ENCODE measurements at places on chromosomes 2 and 18.

- DNase-seq: no peak
These were observed 6.0 kb downstream of the LHCGR start for GRCh38 chr2:48749291-48750127.

DNA sequence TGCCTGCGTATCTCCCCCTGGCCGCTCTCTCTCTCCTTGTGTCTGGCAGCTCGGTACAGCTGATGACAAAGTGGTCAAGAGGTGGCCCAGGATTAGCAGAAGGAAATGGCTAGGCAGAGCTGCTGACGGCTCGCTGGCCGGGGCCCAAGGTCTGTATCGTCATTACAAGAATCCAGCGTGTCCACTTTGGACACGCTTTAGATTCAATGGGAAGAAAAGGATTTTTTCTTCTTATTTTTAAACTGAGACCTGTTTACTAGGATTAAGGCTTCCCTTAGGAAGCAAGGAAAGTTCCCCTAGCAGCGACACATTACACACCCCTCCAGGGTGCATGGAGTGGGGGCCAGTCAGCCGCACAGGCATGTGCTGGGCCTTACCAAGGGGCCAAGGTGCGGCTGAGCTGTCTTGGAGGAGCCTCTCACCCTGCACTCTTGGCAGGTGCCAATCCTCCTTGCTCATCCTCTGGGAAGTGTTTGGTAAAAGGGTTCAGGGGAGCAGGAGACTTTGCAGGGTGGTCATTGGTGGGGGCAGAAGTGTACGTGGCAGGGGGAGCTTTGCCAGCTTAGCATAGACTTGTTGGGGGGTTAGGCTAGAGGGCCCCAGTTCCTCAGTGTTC, 76.8 kb downstream of the POLR1A start:
- no peak for DNase-seq

DNA sequence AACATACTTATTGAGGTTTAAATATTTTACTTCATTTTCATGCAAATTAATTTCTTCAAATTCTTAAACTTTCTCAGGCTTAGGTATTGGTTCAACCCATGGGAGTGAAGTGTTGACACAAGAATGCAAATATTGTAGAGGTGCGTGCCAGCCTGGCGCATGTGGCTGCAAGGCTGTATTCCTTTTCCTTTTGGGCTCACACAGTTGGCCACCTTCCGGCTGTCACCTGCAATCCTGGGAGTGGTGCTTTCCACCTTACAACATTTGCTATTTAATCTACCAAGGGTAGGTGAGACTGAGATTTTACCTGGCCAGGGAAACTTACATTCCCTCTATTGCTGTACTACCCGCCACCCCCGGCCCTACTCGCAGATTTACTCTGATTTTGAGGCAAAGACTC, 141.1 kb downstream of the DCC start:
- DNase-seq: no peak

GRCh38 chr2:14354231-14354630, 278.3 kb upstream of the LRATD1 start:
- no peak for DNase-seq

- no peak for DNase-seq
These were observed 4.5 kb upstream of the TOGARAM2 start for GRCh38 chr2:28976584-28976983.

DNA sequence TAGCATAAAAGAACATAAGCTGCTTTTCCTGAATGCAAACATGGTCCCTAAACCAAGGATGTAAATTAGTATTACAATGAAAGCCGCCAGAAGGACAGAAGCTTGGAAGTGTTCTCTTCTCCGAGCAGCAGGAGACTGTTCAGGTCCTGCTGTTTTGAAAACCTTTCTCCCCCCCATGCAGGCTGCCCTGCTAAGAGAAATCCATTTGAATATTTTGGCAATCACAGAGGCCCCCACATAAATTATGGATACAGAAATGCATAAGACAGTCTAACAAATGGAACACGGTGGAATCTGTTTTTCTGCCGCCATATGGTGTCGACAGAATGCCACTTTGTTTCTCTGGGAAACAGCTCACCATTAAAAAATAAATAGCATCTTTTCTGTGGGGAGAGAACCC, 600.4 kb upstream of the KLHL29 start:
- no peak for DNase-seq

- no peak for DNase-seq
These were observed 27.4 kb upstream of the MC5R start for GRCh38 chr18:13796515-13796914.

- DNase-seq: no peak
These were observed 16.3 kb downstream of the CDC42EP3 start for GRCh38 chr2:37654932-37655841.

DNA sequence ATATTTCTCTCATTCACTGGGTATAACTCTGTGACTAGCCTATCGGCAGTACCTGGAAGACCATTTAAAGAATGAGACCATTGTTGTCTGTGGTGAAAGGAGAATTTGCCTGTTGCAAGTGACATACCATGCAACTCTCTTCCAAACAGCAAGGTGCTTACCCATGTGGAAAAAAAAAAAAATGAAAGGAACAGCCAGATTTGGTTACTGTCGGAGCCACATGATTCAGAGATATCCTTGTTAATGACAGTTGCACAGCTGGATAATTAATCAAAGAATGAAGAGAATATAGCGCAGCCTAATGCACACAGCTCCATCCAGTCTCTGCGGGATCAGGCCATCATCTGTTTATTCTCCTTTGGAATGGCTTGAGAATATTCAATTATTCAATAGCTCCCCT, 141.8 kb downstream of the HRH4 start:
- no peak for DNase-seq

DNA sequence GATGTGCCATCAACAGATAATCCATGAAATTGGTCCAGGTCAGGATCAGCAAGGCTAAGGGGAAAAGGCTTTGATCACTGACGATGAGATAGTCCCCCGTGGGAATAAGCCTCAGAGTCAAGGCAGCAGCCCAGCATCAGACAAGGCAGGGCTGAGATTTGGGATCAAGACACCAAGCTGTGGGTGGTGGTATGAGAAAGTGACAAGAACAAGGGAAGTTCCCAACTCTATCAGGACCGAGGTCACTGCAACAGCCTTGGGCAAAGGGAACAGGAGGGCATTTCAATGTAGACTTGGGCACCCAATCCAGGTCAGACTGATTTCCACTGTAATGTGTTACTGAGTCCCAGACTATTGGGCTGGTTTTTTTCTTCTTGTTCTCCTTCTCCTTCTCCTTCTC, 18.7 kb downstream of the PLEK start:
- no peak for DNase-seq

GRCh38 chr2:32825291-32825712, 121.5 kb upstream of the LTBP1 start:
- no peak for DNase-seq

GRCh38 chr2:39881948-39882347, 102.9 kb upstream of the THUMPD2 start:
- DNase-seq: no peak

DNA sequence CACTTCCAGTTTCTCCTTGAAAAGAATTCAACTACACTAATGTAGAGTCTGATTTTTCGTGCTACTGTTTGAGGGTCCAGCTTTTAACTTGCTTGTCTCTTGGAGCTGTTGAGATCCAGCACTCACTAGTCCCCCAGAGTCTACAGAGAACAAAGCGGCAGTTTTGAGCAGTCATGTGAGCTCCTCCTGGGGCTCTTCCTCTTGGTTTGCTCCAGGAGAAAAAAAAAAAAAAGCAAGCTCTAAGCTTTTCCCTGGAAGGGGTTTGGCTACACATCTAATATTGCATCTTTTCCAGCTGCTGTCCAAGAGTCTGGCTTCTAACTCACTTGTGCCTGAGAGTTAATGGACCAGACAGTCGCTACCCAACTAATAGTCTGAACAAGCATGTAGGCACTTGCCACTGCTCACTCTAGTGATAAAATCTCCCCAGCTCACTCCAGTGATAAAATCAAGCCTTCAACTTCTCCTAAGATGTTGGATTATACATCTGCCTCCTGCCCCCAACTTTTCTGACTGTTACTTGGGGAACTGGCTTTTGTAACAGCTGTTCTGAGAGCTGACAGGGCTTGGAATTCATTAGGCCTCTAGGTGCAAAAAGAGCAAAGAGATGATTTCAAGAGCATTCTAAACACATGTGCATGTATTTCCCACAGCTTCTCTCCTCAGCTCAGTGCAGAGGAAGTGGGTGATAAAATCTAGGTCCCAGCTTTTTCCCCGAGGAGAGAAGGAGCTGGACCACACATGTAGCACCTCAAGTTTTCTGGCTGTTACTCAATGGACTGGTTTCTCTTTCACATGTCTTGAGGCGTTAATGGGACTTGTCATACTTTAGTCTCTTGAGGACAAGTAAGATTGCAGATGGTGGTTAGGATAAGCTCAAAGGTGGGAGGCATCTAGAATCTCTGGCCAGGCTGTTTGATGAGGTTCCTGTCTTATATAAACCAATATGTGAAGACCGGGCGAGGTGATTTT, 750.5 kb downstream of the LRP1B start:
- no peak for DNase-seq

DNA sequence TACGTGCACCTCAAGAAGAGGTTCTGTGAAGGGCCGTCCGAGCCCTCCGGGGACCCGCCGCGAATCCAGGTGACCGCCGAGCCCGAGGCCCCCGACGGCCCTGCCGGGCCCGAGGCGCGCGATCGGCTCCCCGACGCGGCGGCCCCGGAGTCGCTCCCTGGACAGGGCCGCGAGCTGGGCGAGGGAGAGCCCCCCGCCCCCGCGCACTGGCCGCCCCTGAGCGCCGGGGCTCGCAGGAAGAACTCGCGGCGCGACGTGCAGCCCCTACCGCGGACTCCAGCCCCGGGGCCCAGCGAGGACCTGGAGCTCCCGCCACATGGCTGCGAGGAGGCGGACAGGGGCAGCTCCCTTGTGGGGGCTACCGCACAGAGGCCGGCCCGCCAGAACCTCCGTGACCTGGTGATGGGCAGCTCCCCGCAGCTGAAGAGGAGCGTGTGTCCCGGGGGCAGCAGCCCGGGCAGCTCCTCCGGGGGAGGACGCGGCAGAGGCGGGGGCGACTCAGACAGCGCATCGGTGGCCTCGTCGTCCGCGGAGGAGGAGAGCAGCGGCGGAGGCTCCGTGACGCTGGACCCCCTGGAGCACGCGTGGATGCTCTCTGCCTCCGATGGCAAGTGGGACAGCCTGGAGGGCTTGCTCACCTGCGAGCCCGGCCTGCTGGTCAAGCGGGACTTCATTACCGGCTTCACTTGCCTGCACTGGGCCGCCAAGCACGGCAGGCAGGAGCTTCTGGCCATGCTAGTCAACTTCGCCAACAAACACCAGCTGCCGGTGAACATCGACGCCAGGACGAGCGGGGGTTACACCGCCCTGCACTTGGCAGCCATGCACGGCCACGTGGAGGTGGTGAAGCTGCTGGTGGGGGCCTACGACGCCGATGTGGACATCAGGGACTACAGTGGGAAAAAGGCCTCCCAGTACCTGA, 812 bp downstream of the SOWAHC start:
- peak; percentile 46 for DNase-seq

DNA sequence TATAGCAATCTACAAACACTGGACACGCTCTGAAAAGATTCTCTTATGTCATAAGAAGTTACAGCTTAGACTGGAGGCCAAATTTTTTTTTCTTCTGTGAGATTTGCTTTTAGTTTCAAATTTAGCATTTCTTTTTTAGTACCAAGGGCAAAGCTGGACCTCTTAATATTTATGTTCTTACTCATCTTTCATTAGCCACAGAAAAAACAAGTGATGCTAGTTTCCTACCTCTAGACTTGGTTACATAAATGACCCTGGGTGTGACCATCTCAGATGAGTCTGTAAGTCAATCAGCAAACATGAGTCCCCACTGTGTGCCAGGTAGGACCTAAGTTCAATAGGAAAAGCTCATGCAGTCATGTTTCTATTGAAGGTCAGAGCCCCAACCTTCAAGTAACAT, 94.4 kb downstream of the MEP1B start:
- no peak for DNase-seq

- DNase-seq: no peak
These were observed 6.3 kb upstream of the HDAC4 start for GRCh38 chr2:239407112-239407511.

GRCh38 chr18:70428439-70428838, 139.6 kb downstream of the SOCS6 start:
- DNase-seq: no peak

- DNase-seq: no peak
These were observed 51.8 kb downstream of the NDUFA10 start for GRCh38 chr2:239973386-239973785.

- no peak for DNase-seq
These were observed 19.5 kb downstream of the LIPG start for GRCh38 chr18:49581371-49581770.

GRCh38 chr18:35577045-35577848, 4.3 kb upstream of the GALNT1 start:
- no peak for DNase-seq

- DNase-seq: no peak
These were observed 159.6 kb upstream of the LMAN1 start for GRCh38 chr18:59518705-59519104.

DNA sequence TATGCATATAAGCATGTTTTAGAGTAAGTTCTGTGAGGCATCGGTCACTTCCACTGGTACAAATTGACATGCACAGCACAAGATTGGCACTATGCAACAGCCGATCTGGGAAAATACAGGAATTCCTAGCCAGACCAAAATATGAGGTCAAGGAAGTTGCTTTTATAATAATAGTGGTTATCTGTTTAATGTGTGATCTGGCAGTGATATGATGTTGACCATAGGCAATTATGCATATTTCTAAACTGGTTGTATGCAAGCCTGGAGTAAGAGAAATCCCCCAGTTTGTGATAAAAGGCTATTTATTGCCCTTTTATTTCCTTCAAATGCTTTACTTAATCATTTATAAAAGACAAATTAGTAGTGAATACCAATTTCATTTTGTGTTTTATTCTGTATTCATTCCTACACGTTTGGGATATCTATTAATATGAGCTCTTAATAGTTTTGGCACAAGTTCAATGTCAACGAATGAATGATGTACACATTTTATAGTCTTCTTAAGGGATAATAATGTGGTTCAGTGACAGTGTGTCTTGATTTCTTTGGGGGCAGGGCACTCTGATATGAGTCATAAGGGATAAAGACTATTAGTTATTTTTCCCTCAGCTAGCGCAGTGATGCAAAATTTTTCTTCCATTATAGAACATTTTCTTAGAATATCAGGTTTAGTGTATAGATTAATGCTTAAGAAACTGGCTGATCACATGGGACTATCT, 34.7 kb upstream of the ZEB2 start:
- DNase-seq: no peak

GRCh38 chr2:134420259-134420658, 166.4 kb downstream of the MGAT5 start:
- DNase-seq: no peak

- no peak for DNase-seq
These were observed 201.8 kb downstream of the KLHL29 start for GRCh38 chr2:23586741-23587306.

GRCh38 chr18:23307567-23308295, 145.4 kb upstream of the RIOK3 start:
- no peak for DNase-seq

- DNase-seq: no peak
These were observed 30.9 kb upstream of the DNMT3A start for GRCh38 chr2:25372405-25373268.

All from mesothelial cell of epicardium (in vitro differentiated cells).